ENCODE measurements at places on chromosomes 11 and 22.

- DNase-seq: no peak
Observed at GRCh38 chr11:64867748-64868462, 10.5 kb downstream of the EHD1 start.

- no peak for DNase-seq
Observed at GRCh38 chr11:118082880-118083552, 3.7 kb downstream of the SMIM35 start.

- DNase-seq: no peak
Observed at GRCh38 chr22:47657224-47657623, 894.8 kb downstream of the TBC1D22A start.

- no peak for DNase-seq
Observed at GRCh38 chr11:12017243-12017678, 8.8 kb upstream of the DKK3 start.

- no peak for DNase-seq
Observed at GRCh38 chr11:125177543-125177942, 13.0 kb downstream of the PKNOX2 start.

DNA sequence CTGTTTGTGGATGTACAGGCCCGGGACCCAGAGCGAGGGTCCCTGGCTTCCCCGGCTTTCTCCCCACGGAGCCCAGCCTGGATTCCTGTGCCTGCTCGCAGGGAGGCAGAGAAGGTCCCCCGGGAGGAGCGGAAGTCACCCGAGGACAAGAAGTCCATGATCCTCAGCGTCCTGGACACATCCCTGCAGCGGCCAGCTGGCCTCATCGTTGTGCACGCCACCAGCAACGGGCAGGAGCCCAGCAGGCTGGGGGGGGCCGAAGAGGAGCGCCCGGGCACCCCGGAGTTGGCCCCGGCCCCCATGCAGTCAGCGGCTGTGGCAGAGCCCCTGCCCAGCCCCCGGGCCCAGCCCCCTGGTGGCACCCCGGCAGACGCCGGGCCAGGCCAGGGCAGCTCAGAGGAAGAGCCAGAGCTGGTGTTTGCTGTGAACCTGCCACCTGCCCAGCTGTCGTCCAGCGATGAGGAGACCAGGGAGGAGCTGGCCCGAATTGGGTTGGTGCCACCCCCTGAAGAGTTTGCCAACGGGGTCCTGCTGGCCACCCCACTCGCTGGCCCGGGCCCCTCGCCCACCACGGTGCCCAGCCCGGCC, 16.7 kb upstream of the ACR start:
- no peak for DNase-seq

GRCh38 chr11:32039149-32039548, 51.7 kb upstream of the RCN1 start:
- no peak for DNase-seq

DNA sequence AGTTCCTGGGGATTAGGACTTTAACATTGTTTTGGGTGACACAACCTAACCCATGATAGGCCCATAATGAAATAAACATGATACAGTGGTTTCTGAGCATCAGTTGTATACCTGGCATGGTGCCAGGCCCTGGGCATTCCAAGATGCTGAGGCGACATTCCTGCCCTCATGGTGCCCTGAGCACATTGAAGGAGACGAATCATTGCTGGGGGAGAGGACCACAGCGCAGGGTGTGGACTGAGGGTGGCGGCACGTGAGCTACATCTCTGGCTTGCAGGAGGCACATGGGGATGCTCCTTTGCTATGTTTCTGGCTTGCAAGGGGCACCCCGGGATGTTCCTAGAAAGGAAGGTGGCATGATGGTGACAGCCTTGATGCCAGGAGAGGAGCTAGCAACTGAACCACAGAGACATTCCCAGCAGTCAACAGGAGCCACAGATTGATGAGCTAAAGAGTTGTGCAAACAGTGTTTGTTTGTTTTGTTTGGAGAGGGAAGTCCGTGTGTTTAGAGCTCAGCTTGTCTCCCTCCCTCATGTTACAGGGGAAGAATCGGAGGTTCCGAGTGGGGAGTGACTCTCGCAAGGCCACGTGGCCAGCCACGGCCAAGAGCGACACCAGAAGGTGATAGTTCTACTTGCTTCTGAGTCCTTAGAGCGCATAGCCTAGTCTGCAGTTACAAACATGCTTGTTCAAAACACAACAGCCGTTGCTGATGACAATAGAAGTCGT, 106.4 kb downstream of the MIAT start:
- DNase-seq: peak; percentile 38

DNA sequence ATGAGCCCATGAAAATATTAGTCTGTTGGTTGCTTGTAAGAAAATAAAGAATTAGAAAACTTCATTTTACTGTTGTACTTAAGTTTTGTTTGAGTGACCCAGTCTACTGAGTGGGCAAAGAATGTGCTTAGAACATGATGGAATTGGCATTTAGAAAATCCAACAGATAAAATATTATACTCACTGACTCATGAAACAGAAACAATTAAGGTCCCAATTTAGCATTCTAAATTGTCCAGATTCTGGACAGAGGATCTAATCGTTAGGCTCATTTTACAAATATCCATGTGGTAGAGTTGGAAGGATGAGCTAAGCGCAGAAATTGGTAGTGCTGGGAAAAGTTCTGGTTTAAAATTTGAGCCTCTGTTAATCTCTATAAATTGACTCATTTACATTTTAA, 45.4 kb downstream of the METTL15 start:
- DNase-seq: no peak

DNA sequence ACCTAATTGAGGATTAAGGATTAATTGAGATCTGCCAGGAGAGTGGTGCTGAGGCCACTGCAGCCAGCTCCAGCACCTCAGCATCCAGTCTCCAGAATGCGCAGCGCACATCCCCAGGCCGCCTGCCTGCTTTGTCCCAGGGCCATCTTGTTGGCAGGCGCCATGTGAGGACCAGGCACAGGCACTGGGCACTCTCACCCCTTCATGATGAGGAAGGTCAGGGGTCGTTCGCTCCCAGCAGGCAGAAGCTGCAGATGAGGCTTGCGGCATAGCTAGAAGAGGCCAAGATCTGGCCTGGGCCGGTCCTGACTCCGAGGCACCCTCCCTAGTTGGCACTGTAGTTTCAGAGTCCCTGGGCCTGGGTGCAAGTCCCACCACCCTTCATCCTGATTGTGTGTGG, 6.4 kb downstream of the CABP2 start:
- no peak for DNase-seq

DNA sequence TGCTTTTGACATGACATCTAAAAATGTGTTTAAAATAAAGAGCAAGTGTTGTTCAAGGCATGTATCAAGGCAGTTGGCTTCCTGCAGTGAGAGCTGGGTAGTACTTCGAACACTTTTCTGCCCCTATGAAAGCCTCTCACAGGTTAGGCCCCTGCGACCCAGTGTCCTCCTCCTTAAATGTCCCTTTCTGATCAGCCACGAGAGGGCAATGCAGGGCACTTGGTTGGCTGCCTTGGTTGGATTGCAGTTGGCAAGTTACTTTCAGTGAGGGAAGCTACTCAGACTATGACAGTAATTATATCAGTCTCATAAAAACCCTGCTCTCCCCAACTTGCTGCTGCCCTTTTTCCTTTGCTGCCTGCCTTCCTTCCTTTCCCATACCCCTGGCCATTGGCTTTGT, 743.8 kb downstream of the NTM start:
- DNase-seq: no peak

- no peak for DNase-seq
Observed at GRCh38 chr11:11532574-11532973, 89.2 kb downstream of the GALNT18 start.

DNA sequence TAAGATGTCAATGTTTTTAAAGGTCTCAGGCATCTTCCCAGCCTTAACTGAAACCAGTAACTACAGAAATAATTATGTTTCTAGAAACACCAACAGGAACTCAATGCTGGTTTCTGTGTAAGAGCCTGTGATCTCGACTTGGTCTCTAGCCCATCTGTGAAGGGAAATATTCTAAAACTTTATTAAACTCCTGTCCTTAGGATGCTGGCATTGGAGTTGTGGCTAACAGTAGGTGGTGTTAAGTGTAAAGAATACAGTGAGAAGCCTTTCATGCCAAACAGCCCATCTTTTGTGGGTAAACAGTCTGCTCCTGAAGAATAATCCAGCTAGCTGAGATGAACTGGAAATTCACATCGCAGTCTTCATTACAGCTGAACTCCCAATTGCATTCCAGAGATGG, 133.2 kb downstream of the ADAMTS15 start:
- DNase-seq: no peak

DNA sequence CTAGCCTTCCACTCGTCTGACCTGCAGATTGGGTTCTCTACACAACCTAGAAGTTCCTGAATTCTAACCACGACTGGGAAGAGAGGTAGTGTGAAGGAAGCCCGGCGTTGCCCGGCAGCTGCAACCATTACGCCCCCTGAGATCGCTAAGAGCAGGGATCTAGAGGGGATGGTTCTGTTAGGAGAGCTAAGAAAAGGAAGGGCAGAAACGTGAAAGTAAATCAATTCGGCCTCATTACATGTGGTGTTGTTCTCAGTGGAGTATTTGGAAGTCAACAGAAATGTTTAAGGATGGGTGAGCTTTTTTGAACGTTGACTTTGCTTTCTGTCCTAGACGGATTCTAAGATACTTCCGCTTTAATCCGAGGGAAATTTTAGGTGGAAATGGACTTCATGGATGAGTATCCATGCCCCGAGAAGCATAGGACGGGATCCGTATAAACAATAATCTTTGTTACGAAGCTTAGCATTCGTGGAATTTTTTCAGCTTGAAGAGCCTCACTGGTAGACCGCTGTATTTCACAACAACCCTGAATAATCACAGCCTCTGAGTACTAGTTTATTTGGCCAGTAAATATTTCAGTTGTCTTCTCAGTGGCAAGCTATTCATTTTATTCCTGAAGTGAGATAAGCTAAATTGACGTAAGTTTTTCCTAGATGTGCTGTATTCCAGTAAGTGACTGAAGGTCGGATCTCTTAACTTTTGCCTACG, 629 bp downstream of the ATP5MG start:
- DNase-seq: no peak

DNA sequence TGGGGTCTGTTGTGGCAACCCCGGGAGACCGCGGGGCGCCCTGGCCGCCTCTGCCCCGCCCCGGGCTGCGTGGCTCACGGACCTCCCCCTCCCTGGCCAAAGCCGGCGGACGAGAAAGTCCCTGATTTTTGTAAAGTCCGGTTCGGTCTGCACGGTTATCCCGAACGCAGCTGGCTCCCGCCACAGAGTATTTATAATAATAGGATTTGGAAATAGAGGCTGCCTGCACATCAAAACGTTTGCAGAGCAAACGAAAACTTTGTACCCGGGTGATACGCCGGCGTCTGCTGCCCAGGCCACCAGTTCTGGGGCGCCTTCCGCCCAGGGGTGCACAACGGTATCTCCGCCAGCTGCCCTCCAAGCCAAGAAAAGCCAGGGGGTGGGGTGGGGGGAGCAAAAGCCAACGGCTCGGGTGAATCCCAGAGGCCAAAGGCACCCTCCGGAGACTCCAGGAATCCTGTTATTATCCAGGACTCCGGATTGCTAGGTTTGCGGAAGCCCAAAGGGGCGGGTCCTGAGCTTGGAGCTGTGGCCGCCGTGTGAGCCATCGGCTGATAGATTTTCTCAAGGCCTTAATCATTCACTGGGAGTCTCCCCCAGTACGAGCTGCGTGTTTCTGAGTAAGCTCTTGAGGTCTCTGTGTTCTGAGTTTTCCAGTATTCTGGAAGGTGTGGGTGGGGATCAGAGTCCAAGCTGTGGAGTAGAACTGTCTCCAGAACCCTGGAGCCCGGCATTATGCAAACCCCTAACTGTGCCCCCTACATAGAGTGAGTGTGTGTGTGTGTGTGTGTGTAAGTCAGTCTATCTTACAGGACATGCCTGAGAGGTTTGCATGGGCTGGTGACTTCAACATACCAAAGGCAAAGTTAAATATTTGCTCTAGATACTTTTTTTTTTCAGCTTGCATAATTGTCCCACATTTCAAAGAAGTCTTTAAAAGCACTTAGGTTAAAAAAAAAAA, 673 bp upstream of the SHANK2 start:
- no peak for DNase-seq

DNA sequence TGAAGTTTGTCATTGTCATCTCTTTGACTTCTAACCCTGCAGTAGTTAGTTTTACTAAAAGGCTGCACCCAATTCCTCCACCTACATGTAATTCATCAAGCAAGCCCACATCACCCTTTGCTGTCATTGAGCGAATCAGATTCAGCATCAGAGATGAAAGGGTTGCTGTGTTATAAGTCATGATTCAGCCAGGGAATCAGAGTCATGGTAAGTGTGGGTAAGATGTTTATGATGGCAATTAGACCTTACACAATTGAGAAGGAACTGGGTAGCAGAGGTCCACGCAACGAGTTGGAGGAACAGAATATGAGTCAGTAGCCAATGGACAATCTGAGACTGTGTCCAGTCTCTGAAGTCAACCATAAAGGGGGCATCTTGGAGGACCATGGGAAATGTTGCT, 162.8 kb upstream of the SNX19 start:
- DNase-seq: no peak

GRCh38 chr11:35675901-35676610, 13.5 kb downstream of the TRIM44 start:
- DNase-seq: no peak

DNA sequence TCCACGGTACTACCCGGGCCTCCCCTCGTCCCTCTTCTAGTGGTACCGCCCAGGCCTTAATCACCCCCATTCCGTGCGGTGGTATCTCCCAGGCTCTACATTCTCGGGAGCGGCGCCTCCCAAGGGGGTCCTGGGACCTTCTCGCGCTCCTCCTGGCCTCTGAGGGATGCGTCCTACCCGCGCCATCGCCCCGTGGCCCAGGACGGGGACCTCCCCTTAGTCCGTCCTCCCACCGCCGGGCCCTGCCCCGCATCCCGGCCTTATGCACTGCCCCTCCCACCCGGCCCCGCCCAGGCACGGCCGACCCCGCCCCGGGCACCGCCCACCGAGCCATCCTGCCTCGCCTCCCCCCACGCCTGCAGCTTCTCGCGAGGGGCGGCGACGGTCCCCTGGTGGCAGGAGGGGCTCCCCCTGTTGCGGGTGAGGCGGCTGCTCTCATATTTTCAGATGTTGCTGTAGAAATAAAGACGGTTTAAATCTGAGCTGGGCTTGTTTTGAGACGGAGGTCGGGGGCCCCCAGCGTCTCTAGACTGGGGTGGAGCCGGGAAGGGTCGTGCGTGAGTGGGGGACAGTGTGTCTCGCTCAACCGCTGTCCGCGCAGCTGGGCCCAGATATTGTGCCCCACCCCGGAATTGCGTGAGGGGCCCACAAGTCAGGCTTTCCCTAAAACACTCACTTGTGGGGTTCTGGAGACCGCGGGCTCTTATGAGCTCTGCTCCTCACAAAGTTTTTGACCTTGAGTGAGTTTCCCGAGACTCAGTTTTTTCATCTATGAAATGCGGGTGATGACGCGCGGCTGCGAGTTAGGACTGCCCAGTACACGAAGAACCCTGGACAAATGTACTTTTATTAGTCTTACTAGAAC, 828 bp upstream of the RAB1B start:
- peak; percentile 81 for DNase-seq

- DNase-seq: no peak
Observed at GRCh38 chr11:27153136-27153535, 112.5 kb downstream of the BBOX1 start.

- no peak for DNase-seq
Observed at GRCh38 chr22:34113381-34113780, 193.1 kb upstream of the LARGE1 start.

GRCh38 chr22:35305525-35306070, 5.9 kb downstream of the TOM1 start:
- no peak for DNase-seq

Measured in H54 (cell line).